ENCODE measurements at places on chromosomes 7 and 10.

- no peak for DNase-seq
Measured at GRCh38 chr10:67959839-67960476, 75.5 kb downstream of the SIRT1 start.

DNA sequence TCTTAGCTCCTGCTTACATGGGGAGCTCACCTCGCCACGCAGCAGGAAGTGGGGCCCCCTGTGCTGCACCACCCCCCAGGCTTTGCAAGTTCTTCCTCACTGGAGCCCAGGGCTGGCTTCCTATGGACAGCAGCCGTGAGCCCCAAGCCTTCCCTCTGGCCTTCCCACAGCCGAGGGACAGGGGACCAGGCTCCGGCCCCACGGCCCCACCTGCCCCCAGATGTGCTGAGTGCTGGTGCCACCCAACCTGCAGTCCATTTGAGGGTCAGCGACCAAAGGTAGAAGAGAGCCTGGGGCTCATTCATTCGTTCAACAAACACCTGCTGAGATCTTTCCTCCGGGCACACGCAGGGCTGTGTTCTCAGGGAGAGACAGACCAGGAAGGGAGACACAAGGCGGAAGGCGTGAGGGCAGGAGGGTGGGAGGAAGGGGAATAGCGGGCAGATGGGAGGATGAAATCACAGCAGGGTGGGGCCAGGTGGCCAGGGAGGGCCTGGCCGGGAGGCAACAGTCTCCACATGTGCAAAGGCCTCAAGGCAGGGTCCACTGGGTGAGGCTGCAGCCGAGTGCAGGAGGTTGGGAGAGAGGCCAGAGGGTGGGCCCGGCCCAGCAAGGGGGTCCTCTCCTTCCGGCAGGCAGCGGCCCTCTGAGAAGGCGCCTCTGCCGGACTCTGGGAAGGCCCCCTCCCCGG lies 100.1 kb downstream of the FOXL3 start:
- no peak for DNase-seq

DNA sequence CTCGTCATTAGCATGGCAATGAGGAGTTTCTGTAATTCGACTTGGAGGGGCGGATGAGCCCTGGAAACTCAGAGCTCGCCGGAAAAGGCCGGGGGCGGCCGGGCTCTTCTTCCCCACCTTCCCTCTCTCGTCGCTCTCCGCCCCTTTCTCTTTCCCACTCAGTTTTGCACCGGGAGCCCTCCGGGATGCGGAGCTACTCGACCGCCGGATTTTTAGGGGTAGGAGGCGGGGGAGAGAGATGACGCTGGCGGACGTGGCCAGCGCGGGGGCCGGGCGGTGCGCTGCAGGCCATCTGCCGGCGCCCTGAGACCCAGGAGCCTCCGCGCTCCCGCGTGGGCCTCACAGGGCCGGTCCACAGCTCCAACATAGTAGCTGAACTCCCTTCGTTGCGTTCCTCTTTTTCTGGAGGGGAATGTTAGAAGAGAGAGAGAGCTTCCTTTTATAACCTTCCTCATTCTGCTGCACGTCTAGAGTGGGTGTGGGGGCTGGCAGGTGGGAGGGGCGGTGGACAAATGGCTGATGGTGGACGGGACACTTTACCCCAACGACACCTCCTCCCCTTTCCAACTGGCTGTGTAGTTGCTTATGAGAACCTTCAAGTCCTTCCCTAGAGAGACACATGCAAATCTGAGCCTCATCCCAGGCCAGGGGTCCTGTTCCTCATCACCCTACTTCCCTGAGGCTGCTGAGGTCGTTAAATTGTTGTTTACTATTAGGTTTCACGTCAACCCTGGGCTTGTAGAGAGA lies 1.1 kb upstream of the HOXA1 start:
- no peak for DNase-seq

- no peak for DNase-seq
Measured at GRCh38 chr10:4837551-4837950, 11.5 kb downstream of the AKR1E2 start.

DNA sequence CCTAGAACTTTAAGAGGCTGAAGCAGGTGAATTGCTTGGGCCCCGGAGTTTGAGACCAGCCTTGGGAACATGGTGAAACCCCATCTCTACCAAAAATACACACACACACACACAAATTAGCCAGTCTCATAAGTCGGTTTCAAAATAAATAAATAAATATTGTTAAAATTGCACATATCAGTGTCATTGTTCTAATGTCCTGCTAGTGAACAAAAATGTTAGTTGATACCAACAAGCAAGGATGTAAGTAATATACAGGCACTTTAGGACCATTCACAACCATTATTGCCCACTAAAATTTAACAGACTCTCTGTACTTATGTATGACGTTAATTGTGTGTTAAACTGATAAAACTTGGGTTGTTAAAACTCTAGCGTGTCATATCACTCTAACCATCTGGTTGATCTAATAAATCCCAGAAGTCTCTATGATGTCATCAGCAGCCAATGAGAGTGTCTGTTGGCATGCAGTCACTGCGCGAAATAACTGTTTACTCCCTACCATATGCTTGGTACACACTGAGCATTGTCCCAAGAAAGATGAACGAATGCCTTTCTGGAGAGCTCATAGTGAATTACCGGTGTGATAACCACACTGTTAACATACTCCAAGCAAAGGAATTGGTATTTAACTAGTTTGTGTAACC lies 30.4 kb upstream of the OTUD1 start:
- no peak for DNase-seq

DNA sequence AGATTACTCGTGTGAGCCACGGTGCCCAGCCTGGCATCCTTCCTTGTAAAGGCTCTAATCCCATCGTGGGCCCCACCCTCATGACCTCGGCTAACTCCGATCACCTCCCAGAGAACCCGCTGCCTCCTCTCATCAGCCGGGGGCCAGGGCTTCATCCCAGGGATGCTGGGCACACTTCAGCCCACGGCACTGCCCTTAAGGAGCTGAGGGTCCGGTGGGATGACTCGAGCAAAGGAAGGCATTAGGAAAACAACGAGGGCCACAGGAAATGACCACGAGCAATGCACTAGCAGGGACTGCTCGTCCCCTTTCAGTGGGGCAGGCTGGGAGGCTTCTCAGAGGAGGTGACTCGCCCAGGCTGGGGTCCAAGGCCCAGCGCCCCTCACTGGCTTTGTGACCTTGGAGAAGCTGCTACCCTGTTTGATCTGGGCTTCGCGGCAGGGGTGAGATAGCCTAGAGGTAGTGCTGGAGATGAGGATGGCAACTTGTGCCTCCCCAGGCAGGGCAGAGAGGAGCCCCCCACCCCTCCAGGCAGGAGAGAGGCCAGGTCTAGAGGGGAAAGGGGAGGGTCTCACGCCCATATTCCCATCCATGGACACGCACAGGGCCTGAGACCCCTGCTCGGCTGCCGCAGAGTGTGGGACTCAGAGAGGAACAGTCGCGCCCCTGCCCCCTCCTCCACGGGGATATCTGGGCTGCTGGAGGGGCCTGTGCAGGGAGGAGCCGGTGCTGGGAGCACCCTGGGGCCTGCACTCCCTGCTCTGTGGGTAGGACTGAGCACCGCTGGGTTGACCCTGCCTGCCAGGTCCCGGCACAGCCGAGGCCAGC lies 26.8 kb downstream of the ELFN1 start:
- no peak for DNase-seq

GRCh38 chr7:50405221-50405620 lies 44.9 kb downstream of the FIGNL1 start:
- DNase-seq, result no peak

DNA sequence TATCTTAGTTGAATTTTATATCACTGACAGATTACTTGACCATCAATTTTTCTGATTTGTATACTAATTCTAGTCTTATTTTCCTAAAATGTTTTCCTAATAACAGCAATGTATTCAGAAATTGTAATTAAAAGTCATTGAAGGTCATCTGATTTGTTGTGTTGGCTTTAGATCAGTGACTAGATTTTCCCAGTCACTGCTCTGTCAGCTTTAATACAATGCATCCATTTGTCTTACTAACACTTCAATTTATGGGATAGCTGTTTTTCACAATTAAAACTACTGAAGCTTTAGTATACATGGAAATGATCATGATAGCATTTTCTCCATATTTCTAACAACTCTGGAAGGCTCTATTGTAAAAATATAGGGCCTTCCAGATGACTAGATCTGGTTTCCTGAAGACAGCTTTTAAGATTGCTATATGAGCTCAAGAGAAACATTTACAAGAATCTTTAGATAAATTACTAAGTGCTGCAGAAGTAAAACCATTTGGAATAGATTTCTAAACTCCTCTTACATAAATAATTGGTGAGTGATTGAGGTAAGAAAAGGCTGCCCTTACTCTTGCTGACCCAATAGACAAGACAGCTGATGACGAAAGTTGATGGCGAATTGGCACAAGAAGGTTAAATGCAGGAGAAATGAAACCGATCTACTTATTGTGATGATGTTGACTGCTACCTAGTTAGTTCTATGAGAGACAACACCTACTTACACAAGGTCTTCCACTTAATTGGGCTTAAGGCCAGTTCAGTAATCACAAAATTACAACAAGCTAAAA lies 74.1 kb downstream of the LRRTM3 start:
- no peak for DNase-seq

All from stimulated activated CD8-positive, alpha-beta memory T cell treated with anti-CD3 and anti-CD28 coated beads, Interleukin-12 subunit alpha, Interleukin-12 subunit beta, amount 100 ng/mL, for 1 hour (primary cell).